ENCODE measurements at places on chromosomes 5 and 9.

GRCh38 chr5:135833961-135834638 lies 363 bp upstream of the SLC25A48 start:
- DNase-seq: no peak

DNA sequence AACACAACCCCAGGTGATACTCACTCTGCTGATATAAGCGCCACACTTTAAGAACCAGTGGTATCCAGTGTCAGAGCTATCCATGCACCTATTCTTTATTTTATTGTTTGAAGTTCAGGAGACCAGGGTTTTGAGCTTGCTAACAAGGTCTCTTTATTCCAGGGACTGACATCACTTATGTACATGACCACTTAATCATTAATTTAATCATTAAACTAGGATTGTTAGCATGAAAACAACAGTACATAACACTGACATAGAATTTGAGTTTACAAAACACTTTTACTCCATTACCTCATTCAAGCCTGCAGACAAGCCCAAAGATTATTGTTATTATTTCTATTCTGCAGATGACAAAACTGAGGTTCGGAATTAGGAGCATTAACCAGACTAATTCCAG lies 151.4 kb upstream of the IQGAP2 start:
- DNase-seq: no peak

GRCh38 chr5:80988419-80988935 lies 28.3 kb downstream of the RASGRF2 start:
- DNase-seq: no peak

DNA sequence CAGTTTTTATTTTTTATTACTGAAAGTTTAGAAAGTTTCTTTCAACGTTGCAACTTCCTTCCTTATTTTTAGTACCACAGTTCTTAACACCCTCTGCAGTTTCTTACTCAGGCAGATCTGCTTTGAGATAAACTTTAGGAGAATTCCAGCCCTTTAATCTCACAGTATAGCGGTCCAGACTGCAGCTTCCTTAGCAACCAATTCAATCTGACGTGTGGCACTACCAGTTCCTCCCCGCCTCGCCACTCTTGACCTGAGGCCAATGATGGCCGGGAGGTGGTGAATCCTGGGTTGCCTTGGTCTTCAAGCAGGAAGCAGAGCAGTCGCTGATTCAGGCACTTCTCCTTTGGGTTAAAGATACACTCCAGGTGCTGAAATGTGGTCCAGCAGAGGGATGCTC lies 334.3 kb upstream of the TRPC7 start:
- DNase-seq: no peak

- DNase-seq: no peak
Measured at GRCh38 chr9:84694248-84694647, 24.7 kb downstream of the NTRK2 start.

Data from stimulated activated CD8-positive, alpha-beta memory T cell treated with anti-CD3 and anti-CD28 coated beads, Interleukin-15, amount 100 ng/mL, for 4 hours (primary cell).